Cardiac atrium fibroblast (primary cell): ENCODE measurements at places on chromosomes 6 and 20. TPM values are rescaled to one million over a fixed set of nuclear protein-coding genes. Genes with fewer than 3 reads are reported as not detected.

The CDH26 gene
- total RNA-seq = 0.32 TPM in 1 of 2 replicates, not detected in the other

The SRXN1 gene
- 51.6 and 86.8 TPM in 2 replicates for total RNA-seq

The ABHD16B gene
- total RNA-seq = not detected in 2 replicates

The SRF gene
- 21.5 and 27.3 TPM in 2 replicates for total RNA-seq

The PAQR8 gene
- total RNA-seq = 2.8 and 2.9 TPM in 2 replicates

The TBX18 gene
- total RNA-seq = 45.5 and 52.2 TPM in 2 replicates

The C4B gene
- 6.0 TPM in 2 replicates for total RNA-seq
